ENCODE measurements at places on chromosomes 5 and 9.

DNA sequence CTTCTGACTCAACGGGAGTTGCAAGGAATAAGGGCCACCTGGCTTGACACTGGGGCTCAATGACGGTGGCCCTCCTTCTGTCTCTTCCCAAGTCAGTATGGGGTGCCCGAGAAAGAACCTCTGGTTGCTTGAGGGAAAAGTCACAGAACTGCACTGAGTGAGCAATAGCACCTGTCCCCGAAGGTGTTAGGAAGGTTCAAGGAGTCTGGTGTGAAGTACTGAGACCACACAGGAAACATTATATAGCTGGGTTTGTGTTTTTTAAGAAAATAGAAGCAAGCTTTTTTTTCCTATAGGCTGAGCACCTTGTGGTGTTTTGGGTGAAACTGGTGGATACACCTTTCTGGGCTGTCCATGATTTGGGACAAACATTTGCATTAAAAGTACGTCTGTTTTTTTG lies 62.9 kb downstream of the SPIN1 start:
- no peak for DNase-seq

DNA sequence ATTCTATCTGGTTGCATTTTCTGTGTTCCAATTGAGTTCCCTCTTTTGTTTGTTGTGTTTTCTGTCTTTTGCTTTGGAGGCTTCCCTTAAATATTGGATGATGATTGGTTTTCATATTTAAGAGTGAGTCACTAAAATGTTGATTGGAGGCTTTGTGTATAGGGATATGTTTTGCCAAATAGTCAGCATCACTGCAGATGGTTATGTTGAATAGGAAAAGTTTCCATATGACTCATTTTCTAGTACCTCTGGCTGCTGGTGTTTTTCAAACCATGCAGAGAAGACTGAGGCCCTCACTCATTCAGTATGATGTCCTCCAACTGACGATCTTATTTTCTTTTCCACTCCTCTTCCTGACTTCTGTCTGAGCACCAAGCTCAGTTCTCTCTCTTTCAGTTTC lies 1290.0 kb downstream of the EFNA5 start:
- no peak for DNase-seq

GRCh38 chr5:38342261-38342660 lies 83.9 kb downstream of the EGFLAM start:
- no peak for DNase-seq

GRCh38 chr9:130934702-130935647 lies 4.1 kb downstream of the FIBCD1 start:
- DNase-seq: no peak

- no peak for DNase-seq
Measured at GRCh38 chr5:107415762-107416161, 255.0 kb downstream of the EFNA5 start.

DNA sequence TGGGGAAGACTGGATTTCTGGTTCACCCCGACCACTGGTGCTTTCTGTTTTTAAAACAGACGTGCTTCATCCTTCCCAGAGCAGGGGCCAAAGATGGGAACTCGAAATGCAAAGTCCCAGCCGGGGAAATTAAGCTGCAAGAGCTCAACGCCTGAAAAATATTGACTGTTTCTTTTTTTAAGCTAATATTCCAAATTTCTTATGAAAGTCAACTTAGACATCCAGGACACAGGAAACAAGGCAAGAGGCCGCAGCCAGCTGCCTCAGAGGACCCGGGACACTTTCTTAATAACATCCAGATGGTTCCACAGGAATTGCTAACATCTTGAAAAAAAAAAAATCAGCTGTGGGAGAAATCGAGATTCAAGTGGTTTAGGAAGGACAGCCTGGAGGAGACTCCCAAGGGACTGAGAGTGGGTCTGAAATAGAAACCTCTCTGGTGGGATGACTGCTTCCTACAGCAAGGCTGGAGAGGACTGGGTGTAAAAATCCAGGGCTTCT lies 144.9 kb downstream of the FGF1 start:
- DNase-seq: no peak

DNA sequence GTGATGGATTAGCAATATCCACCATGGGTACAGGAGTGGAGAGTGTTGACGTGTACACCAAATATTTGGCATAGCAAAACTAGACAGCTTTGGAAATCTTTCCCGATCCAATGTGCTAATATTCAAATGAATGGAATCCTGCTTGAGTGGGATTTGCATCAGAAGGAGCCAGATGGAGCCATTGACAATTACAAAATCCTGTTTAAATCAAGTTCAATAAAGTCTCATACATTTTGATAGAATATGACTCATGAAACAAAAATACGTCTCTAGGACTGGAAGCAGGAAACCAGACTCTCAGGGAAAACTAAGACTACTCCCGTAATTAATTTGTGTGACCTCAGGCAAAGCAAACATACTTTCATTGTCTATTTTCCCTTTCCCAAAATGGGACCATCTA lies 13.0 kb downstream of the TNC start:
- DNase-seq: no peak

DNA sequence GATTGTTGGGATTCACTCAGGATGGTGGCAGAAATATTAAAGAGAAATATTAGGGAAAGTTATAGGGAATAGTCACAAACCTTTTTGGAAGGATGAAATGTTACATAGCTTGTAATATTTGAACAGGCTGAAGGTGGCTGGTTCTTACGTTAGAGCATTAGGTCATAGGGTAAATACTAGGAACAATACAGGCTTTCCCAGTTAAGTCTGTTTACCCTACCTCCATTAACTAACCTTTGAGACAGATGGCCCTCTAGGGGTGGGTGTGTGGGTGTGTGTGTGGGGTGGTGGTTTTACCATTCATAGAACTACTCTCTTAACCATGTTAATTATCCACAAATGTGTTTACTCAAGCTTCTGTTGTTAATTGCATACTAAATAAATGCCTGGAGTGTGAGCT lies 94.3 kb upstream of the STK32A start:
- DNase-seq: no peak

- DNase-seq: no peak
Measured at GRCh38 chr9:3676766-3677165, 151.0 kb upstream of the RFX3 start.

GRCh38 chr5:12592228-12592627 lies 688.0 kb upstream of the CTNND2 start:
- no peak for DNase-seq

DNA sequence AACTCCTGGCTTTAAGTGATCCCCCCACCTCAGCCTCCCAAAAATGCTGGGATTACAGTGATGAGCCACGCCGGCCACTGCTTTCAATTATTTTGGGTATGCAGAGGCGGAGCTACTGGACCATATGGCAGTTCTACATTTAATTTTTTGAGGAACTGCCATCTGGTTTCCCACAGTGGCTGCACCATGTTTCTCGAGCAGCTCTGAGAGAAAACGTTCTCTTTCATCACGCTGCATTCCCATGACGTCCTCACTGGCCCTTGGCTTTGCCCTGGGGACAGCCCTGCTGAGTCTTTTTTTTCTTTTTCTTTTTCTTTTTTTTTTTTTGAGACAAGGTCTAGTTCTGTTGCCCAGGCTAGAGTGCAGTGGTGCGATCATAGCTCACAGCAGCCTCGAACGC lies 35.5 kb upstream of the GRHPR start:
- DNase-seq: no peak

DNA sequence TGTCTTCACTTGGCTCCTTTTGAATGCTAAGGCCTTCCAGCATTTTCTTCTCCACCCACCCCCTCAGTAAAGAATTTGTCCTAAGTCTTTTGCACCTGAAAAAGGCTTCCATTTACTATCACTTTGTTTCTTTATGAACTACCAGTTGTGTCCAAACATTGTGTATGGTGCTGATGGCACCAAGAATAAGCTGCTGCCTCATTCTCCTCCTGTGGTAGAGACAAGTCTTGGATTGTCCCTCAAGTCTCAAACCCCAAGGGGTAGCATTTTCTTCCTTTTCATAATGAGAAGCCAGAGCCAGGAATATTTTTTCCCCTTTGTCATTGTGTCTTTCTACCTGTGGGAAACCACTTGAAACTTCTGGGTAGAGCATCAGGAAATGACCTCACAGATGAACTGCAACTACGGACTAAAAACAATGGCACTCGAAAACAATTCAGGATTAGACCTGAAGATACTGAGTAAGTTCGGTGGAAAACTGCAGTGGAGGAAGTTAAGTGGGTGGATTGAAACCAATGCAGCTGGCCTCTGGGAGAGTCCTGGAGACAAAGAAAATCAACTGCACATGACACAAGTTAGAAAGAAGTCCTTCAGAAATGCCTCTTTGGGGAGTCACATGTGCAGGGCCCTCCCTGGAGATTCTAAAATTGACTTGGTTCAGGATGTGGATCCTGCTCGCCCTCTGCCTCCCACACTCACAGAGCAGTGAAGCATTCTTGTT lies 80.5 kb downstream of the SH3RF2 start:
- DNase-seq: no peak

DNA sequence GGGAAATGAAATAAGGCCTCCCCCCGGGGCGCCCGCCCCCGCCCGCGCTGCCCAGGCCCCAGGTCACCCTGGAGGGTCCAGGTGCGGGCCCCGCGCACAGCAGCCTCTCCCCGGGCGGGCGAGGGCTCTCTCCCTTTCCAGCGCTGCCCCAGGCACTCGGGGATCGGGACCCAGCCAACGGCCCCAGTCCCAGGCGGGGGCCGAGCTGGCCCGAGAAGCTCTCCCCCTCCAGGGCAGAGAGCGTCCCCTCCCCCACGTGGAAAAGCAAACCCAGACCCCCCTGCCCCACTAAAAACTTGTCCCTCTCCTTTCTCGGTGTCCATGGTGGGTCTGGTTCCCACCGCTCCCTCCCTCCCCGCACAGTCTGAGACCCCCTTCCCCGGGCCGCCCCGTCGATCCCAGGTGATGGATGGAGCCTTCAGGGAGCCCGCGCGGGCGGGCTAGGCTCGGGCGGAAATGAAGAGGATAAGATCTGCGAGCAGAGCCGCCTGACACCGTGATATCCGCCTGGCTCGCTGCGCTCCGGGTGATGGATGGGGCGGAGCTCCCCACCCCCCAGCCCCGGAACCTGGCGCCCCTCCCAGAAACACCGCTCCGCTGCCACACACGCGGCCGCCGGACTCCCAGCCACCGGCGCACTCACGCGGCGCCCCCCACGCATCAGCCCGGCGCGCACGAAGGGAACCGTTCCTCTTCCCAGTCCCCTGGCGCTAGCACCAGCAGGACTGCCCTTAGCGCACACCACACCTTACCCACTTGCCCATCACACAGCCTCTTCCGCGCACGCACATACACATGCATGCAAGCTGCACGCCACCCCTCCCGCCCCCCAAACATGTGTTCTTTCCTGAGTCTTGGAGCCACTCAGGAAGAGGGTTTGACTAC lies 81.7 kb upstream of the ZBTB43 start:
- no peak for DNase-seq

- DNase-seq: no peak
Measured at GRCh38 chr5:18662231-18662630, 1028.0 kb downstream of the TAF11L14 start.

GRCh38 chr5:55829956-55830355 lies 21.2 kb upstream of the IL31RA start:
- DNase-seq: no peak

DNA sequence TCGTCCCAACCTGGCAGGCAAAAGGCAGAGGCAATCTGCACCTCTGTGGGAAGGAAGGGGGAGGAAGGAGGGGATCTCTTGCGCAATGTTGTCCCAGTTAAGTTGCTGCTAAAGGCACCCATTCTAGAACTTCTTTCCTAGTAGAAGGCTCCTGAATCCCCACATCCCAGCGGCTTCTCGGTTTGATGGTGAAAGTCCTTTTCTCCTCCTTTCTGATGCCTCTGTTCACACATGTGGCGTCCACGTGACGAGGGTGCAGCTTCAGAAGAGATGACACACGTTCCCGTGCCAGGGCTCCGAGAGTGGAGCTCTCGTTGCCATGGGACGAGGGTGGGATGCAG lies 96.9 kb upstream of the FCN2 start:
- DNase-seq: no peak

All from stimulated activated CD8-positive, alpha-beta memory T cell treated with anti-CD3 and anti-CD28 coated beads, Interleukin-7, amount 100 ng/mL, for 24 hours (primary cell).